ENCODE measurements at places on chromosomes 12 and 14. TPM values are rescaled to one million over a fixed set of nuclear protein-coding genes. Genes with fewer than 3 reads are reported as not detected.

DNA sequence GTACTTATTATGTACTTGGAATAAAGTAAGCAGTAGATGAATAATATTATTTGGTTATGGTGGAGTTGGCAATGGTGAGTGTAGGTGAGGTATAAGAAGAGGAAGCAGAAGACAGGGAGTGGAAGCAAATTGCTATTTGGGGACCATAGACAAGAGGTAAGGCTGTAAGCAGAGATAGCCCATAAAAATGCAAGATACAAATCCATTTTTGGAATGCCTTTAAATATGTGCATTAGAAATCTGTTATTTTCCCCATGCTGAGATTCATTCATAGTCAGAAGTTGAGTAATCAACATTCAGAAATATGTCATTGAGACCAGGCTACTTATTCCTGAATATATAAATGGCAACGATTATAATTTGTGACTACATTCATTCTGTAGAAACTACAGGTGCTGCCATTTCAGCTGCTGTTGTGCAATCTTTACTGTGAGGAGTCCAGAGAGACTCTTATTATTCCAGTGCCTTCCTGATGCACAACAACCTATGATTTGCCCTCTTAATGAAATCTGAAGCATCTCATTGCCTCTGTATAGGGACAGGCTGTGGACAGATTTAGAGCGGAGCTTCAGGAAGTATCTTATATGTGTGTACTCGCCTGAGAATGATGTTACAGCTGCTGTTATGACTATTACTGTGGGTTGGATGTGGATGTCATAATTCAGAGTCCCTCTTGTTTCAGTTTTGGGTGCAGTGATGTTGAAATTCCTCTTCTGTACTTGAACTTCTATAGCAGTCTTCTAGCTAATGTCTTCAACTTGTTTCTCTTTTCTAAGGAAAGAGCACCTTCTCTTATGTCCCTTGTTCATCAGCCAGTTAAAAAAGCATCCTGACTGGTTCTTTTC is 173.8 kb downstream of the NAV3 start:
- no peaks in the 10 kb centered on the region for H3K36me3 ChIP-seq
- no peak for DNase-seq
- H3K4me3 ChIP-seq, result no peak overlapping the region
- H3K27me3 ChIP-seq, result no peaks in the 10 kb centered on the region
- no peak overlapping the region for H3K27ac ChIP-seq

- H3K27me3 ChIP-seq, result no peaks in the 10 kb centered on the region
- H3K4me3 ChIP-seq, result no peak overlapping the region
- DNase-seq, result no peak
- H3K4me1 ChIP-seq, result no peaks in the 10 kb centered on the region
These were observed 157.5 kb downstream of the TMTC3 start for GRCh38 chr12:88299567-88300101.

GRCh38 chr12:131855521-131856142 is 27.4 kb downstream of the MMP17 start:
- H3K27ac ChIP-seq, result no peak overlapping the region
- no peaks in the 10 kb centered on the region for H3K36me3 ChIP-seq
- no peak for DNase-seq
- peaks cover 4% of the 10 kb centered on the region for H3K4me1 ChIP-seq

SRRM4 gene
- total RNA-seq, result under 0.01 TPM

DNAJC22 gene
- 0.09 TPM for total RNA-seq

SOAT2 gene
- total RNA-seq, result 0.61 TPM

CEBPE gene
- total RNA-seq, result 2.5 TPM

Measured in thymus (tissue), 14 donors.